ENCODE measurements at places on chromosomes 3 and 15.

DNA sequence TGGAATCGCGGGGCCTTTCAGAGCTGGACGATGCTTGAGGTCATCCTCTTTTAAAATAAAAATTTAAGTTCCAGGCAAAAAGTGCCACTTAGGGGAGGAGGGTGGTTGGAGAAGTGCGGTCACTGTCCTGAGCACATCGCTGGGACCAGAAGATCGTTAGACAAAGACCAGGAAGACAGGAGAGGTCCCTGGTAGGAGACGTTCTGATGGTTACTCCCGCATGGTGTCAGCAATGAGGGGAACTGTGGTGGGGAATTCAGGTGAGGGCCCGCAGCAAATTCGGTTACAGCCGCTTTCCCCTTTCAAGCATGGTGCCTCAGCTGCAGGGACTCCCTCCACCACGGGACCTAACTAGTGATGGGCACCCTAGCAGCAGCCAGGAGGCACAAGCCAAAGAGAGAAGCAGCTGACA, 1.0 kb upstream of the ISY1 start:
- no peak for DNase-seq

GRCh38 chr15:81106560-81106959, 27.5 kb upstream of the CFAP161 start:
- DNase-seq, result peak; percentile 49

DNA sequence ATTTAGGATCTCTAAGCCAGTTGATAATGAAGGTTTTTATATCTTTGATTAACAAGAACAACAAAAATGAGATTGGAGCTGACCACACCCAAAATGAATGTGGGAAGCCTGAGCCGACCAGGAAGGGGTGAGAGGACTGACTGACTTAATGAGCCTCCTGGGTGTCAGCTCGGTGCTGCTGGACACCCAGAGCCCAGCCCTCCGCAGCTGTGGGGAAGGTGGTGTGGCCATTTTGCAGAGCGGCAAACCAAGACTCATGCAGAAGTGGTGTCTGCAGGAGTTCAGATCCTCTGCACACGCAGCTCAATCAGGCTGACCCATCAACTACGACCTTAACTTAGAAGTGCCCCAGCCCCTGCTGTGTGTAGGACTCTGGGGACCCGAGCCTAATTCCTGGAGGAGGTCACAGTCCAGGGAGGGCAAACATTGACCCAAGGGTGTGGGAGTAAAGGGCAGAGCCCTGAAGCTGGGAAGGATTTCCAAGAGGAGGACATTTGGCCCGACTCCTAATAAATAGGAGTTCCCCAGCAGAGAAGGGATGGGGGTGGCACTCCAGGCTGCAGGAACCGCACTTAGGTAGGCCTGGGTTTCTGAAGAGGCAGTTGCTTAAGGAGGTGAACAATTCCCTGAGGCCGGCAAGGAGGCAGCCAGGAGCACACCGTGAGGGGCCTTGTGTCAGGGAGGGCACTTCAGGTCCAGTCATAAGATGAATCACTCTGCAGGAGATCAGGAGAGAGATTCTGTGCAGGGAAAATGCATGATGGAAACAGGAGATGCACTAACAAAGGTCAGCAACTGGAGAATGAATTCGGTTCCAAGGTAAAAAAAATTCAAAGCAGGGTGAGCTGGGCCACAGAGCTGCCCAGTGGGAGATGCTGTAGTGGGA, 197.1 kb upstream of the TPM1 start:
- no peak for DNase-seq

DNA sequence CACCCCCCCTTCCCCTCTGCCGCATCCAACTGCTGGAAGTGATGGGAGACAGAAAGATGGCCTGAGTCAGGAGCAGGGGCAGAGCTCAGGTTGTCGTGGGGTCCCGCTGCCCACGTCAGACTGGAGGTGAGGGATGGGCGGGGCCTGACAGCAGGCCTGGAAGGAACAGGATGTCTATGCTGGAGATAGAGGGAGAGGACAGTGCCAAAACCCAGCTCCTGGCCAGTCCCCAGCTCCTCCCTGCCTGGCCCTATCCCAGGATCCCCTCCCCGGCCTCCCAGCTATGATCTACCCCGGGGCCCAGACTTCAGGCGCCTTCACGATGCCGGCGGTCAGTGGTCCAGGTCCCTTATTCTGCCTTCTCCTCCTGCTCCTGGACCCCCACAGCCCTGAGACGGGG, at the start of gene LMAN1L:
Gene LMAN1L, plus strand, starts transcription at position 303 of the 400 bp plus-strand sequence. Its CDS starts 20 bp downstream, at position 323.
- no peak for DNase-seq

DNA sequence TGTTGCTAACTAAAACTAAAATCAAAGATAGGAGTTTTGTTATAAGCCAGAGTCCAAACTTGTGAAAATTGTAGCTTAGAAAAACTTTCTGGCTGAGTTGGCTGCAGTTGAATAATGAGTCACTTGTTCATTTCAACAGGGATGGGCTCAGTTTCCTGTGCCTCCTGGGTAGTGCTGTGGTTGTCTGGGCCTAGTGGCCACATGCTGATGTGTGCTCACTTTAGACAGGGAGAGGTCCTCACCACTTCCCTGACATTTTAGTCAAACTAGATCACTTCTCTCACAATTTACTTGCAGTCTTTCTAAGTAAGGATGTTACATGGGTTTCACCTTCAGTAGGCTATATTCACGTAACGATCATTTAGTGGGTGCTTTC, 6.3 kb upstream of the UBE2Q2 start:
- DNase-seq, result no peak

DNA sequence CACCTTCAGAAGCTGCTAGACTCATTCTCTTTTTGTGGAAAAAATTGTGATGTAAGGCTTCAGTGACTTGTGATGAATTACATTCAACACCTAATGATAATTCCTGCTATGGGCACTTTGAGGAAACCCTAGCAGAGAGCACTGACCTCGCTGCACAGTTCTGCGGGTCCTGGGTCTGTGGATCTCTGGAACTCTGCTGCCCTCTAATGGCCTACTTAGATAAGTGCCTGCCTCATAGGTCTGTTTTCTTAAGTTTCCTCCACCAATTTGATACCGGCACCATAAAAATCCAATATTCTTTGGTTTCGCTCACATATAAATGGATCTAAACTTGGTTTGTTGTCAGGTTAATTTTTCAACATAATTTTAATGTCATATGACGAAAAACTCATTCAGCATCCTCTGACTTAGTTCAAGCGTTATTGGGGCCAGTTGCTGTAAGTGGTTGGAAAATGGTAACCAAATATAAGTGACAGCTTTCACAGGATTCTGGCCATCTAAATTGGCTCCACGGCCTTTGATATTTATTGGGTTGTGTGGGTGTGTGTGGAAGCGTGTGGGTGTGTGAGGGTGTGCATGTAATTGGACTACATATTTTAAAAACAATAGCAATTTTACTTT, 10.4 kb downstream of the SLITRK3 start:
- DNase-seq, result peak; percentile 20

- no peak for DNase-seq
Observed at GRCh38 chr3:184808021-184808420, 3.9 kb upstream of the VPS8 start.

DNA sequence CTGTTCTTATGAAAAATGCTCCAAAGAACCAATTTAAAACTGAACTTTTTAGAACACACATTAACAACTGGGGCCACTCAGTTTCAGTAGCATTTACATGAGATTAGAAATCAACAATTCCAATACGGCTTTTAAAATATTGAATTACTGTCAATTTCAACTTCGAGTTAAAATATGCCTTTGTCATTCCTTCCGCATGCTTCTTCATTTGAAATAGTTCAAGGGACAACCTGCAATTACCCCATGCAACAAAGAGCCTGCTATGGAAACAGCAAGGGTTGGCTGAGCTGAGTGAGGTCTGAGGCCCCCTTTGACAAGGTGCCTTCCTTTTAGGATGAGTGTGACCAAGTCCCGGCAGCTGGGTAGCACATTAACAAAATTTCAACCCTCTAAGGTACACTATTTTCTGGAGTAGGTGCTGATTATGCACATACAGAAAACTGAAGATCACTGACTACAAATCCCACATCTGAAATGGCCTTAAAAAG, 11.6 kb downstream of the PDCD10 start:
- DNase-seq, result peak; percentile 18

DNA sequence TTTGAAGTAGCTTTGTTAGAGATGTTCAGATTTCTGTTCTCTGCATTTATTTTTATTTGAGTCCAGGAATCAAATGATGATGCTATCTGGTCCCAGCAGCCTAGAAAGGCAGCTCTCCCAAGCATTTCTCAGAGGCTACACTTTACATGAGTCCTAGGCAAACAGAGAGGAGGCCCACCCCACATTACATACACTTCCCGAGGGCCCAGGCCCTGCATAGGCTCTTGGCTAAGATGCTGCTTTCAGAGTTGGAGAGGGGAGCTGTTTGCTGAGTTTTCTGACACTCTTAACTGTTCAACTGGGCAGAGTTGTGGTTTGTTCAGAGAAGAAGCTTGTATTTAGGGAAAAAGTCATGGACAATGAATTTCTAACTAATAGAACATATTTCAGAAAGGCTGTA, 117.9 kb upstream of the RGMA start:
- no peak for DNase-seq
